Lower leg skin (tissue), 4 donors: ENCODE measurements at places on chromosomes 6 and 20.

- DNase-seq, result no peak
These were observed 2.0 kb downstream of the ZNF335 start for GRCh38 chr20:45969712-45970634.

DNA sequence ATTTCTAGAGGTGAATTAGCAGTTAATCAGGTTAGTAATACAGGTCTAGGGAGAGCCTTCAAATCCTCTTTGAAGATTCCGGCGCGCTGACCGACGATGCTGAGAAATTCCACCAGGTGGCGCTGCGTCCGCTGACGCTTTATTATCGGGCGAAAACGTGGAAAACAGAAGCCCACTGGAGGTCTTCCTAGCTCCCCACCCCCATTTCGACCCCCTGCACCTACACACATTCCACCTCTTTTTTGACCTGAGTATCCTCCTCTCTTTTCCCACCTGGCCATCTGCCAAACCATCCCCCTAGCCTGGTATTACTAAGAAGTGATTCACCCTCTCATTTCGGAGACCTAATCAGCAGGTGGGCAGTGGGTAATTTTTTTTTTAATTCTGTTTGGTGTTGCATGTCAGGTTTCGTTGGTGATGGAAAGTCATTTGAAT is 65.4 kb upstream of the RIN2 start:
- peak; percentile 94 for DNase-seq

DNA sequence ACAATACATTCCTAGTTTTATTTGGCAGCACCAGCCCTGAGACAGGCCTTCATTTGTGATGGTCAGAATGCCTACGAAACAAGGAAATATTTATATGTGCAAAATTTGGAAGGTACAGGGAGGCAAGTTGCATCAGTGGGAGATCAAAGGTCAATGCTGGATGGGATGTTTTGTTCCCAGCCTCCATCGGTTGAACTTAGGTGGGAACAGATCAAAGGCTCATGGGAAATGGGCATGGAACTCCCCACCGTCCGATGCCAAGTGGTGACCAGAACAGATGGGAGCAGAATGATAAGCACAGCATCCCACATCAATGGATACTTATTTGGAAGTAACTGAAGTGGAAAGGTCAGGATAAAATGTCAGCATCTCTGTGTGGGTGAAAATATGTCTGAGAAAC is 177.7 kb upstream of the TNFAIP3 start:
- no peak for DNase-seq

GRCh38 chr20:42484790-42485375 is 704.8 kb downstream of the PTPRT start:
- no peak for DNase-seq

DNA sequence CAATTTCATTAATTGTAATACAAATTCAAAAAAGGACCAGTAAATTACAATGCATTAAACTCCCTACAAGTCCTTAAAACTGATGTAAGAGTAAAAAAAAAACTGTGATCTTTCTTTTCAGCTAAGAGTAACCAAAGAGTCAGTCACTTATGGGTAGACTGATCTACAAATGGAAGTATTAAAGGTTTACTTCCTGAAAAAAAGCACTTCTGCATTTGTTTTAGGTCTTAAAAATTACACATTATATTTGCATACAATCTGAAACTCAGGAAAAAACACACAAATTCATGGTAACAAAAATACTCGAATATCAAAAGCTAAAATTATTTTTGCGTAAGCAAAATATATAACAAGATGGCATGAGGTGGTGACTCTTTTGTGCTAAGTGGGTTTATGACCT is 23.5 kb downstream of the USP49 start:
- DNase-seq, result no peak

DNA sequence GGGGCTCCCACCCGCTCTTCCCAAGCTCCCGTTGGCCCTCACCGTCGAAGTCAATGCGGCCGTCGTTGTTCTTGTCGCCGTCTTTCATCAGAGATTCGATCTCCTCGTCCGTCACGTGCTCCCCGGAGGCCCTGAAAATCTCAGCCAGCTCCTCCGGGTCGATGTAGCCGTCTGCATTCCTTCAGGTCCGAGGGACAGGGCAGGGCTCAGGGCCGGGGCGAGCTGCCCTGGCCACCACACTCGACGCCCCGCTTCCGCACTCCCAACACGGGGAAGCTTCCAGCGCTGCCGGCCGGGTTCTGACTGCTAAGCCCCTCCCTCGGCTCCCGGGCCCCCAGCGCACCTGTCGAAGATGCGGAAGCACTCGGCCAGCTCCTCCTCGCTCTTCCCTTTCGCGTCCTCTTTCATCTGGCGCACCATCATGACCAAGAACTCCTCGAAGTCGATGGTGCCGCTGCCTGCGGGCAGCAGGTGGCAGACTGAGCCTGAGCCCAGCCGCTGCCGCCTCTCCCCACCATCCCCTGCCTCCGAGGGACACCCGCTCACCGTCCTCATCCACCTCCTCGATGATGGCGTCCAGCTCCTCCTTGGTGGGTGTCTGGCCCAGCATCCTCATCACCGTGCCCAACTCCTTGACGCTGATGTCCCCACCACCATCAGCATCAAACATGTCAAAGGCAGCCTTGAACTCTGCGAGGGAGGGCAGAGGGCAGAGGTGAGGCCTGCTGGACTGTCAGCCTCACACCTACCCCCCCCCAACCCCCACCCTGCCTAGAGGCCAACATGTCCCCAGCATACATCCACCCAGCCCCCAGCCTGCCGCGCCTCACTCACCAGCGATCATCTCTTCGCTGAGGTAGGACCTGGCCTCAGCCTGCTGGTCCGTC is 2.9 kb downstream of the TNNC2 start:
- DNase-seq, result no peak

DNA sequence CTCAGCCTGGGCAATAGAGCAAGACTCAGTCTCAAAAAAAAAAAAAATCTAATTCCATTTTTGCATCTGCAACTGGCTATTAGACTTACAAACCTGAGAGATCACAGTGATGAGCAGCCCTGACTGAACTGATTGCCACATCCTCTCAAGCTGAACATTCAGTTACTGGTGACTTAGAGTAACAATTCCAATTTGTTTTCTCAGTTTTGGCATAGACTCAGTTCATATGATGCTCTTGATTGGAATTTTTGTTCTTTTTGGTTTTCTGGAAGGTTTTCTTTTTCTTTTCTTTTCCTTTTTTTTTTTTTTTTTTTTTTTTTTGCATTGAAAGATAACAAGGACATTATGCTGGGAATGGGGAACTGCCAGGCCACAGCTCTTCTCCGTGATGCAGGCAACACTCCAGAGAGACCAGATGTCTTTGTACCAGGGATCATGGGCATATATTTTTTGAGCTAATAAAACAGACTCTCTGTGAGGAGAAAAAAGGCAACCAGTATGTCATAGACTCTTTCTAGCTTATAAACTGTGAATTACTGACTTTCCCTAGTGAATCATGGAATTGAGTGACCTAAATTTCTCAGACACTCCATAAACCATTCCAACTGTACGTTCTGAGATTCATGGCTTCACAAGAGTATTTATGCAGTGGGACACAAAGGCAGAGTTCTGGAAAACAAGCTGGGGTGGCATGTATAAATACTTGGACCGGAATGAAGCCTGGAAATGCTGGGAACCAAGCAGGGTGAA is 86.0 kb upstream of the SLC2A12 start:
- no peak for DNase-seq

GRCh38 chr20:32960849-32961731 is 43.1 kb downstream of the SUN5 start:
- DNase-seq, result peak; percentile 9

- DNase-seq, result no peak
These were observed 545.6 kb upstream of the MAP3K7 start for GRCh38 chr6:91132461-91132860.

- DNase-seq, result no peak
These were observed 104.9 kb downstream of the SLX4IP start for GRCh38 chr20:10539818-10540553.

- no peak for DNase-seq
These were observed 36.3 kb upstream of the FAM83D start for GRCh38 chr20:38889792-38890496.

DNA sequence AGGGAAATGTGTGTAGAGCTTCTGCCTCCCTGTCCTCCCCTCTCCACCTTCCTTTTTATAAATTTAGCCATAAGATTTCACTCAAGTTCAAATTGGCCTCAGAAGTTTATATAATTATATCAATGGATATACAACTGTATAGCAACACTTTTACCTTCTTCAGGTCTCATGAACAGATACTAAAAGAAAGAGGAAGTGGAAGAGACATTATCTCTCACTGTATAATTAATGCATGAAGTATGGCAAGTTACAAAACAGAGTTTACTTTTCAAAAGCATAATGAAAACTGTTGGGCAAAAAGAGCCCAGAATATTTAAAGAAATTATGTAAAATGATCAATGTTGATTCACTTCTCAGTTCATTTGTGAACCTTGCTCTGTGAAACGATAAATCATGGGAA is 99.7 kb downstream of the PDE7B start:
- DNase-seq, result no peak

- no peak for DNase-seq
These were observed 134.3 kb upstream of the B3GAT2 start for GRCh38 chr6:71091167-71091566.

DNA sequence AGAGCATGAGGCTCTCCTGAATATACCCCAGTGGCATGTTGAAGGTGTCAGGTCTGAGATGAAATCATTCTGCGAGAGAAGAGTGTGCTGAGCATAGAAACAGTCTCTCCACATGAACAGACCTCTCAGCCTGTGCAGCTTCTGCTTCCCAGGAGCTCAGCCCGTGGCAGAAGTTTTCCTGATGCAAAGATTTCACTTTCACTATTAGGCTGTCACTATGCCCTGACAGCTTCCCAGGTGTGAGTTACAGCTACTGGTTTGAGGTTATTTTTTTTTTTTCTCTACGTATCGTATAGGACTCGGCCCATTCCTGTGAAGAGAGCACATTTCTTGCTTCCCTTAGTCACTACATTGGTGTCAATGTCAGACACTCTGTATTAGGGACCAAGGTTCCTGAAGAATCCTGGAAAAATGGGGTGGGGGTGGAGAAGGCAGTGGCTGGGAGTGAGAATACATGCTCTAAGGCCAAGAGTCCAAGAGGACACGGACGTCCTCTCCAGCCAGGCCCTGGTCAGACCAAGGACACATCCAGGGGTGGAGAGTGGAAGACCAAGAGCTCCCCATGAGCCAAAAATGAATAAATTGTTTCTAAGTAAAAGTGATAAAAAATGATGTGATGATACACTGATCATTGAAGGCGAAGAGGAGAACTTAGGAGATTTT is 121.2 kb upstream of the AKAP12 start:
- no peak for DNase-seq

DNA sequence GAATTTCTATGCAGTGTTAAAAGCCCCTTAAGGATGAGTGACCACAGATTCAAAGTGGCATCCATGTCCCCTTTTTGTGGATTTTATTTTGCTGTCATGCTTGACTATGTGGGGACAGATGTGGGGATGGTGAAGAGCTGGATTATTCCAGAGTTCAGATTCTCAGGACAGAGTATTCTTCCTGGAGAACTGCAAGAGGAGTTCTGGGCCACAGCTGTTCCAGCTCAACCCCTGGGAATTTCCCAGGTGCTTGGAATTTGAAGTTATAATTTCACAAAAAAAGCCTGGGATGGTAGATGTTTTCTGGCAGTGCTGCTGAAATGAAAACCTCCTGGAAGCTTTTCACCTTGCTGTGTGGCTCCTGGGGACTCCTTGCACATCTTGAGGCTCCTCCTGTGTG is 671.8 kb upstream of the MARCKS start:
- DNase-seq, result no peak

- DNase-seq, result no peak
These were observed 62.3 kb downstream of the STK4 start for GRCh38 chr20:45028424-45029136.

DNA sequence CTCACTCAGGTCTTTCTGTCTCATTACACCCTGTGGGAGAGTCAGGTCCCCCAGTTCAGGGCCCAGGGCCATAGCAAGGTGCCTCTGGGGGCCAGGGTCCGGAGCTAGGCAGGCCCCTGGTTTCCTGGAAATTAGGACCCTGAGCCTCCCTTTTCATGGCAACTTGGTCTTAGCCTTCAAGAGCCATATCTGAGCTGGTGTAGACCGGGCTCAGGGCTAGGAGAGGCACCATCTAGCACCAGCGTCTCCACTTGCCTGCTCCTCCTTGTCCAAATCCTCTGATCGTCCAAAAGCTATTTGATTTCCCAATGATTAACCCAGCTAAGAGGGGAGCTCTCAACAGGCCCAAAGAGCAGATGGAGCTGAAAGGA is 5.6 kb downstream of the MDFI start:
- DNase-seq, result no peak

GRCh38 chr6:1107578-1107977 is 204.3 kb upstream of the FOXQ1 start:
- no peak for DNase-seq

- DNase-seq, result no peak
These were observed 12.4 kb downstream of the PKIG start for GRCh38 chr20:44594730-44595129.

- DNase-seq, result no peak
These were observed 63.0 kb downstream of the RIPOR2 start for GRCh38 chr6:24872779-24873178.

DNA sequence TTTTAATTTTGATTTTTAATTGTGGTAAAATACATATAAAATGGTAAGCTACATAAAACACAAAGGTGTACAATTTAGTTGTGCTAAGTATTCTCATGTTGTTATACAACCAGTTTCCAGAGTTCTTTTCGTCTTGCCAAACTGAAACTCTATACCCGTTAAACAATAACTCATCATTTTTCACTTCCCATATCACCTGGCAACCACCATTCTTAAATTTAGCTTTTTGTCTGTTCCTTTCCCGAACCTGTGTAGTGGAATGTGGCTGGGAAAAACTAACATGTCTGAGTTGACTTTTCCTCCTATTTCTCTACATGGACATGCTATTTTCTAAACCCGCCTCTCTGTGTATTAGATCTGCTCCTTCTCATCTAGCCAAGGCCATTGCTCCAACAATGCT is 27.6 kb downstream of the RPRD1B start:
- DNase-seq, result no peak

GRCh38 chr20:5270603-5271002 is 46.2 kb downstream of the PROKR2 start:
- DNase-seq, result no peak

DNA sequence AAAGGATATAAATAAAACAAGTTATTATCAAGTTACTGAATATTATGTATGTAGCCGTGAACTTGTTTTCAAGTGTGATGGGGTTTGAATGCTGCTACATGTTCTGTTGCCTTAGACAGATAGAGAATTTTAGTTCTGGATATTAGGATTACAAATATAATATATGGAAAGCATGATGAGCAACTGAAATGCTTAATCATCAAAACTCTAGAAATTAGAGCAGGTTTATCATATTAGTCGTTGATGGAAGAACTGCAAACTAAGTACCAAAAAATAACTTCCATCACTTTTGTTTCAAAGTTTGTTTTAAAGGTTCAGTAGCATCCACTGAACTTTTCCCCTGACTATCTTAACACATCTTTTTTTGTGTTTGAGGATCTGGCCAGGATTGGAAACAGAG is 49.1 kb upstream of the CCN2 start:
- DNase-seq, result no peak

DNA sequence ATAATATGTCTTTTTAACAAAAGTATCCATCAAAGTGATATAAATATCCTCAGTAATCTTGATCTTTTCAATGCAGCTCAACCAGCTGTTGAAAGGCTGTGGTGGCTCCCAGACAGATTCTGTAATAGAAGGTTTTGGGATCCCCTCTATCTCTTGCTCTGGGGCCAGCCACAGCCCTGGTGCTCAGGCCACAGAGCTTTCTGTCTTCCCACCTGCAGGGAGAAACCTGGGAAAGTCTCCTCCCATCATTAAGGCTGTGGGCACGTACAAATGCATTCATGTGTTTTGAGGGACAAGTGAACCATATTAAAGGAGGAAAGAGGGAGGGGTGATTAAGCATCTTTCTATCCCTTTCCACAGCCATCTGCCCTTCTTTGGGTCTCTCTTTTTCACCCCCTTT is 183.1 kb downstream of the PRDM13 start:
- no peak for DNase-seq

- DNase-seq, result peak; percentile 6
These were observed 120.1 kb downstream of the JPH2 start for GRCh38 chr20:44066645-44067606.
